ENCODE measurements at places on chromosomes 1 and 21. TPM values are rescaled to one million over a fixed set of nuclear protein-coding genes. Genes with fewer than 3 reads are reported as not detected.

PCSK9 gene
- polyA plus RNA-seq: 1.3 TPM

EMC1 gene
- 41.9 TPM for polyA plus RNA-seq

CAPN8 gene
- 4.3 TPM for polyA plus RNA-seq

PLA2G2C gene
- polyA plus RNA-seq: 1.1 TPM

DNA sequence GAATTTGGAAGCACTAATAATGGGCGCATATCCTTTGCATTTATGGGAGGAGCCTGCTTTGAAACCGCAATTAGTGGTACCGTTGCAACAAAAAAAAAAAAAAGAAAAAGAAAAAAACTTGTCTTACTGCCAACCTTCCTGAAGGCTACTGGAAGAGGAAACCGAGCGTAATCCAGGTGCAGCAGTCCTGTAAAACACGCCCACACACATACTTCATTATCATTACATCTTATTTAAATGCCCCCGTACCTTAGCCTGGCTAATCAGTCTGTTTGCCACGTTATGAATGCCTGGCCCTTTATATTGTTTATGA, 686 bp upstream of the ZNF281 start:
- no peaks in the 10 kb centered on the region for H3K27me3 ChIP-seq
- no peaks in the 10 kb centered on the region for H3K36me3 ChIP-seq
- no peak overlapping the region for H3K27ac ChIP-seq
- no peak for DNase-seq
- H3K4me3 ChIP-seq: peak overlapping the region; percentile 99

DNA sequence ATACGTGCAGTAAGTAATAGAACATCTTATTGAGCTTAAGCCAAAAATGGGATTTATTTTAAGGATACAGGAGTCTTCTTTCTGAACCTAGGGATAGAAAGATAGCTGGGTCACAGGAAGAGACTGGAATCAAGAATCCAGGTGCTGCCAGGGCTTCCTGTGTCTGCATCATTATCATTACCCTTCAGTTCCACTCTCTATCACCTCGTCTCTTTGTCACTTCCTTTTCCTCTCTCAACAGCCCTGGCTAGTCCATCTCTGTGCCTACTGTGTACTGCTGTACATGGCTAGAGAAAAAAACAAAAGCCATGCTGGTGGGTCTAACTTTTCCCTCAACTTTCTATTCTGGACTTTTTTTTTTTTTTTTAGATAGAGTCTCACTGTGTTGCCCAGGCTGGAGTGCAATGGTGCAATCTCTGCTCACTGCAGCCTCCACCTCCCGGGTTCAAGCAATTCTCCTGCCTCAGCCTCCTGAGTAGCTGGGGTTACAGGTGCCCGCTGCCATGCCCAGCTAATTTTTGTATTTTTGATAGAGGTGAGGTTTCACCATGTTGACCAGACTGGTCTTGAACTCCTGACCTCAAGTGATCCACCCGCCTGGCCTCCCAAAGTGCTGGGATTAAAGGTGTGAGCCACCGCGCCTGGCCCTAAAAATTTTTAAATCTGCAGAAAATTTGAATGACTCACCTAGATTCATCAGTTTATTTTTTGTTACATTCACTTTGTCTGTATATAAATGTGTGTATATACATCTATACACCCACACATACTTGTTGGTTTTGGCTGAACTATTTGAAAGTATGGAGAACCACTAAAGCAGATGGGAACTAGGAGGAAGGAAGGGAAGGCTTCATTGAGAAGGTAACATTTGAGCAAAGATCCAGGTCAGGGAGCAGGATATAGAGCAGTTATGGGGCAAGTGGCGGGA, 31.9 kb downstream of the UBE4B start:
- H3K27me3 ChIP-seq: no peaks in the 10 kb centered on the region
- H3K36me3 ChIP-seq: no peaks in the 10 kb centered on the region
- peak overlapping the region; percentile 96 for H3K27ac ChIP-seq
- H3K4me1 ChIP-seq: peaks cover 26% of the 10 kb centered on the region

- H3K27ac ChIP-seq: no peak overlapping the region
- H3K4me3 ChIP-seq: no peak overlapping the region
- no peaks in the 10 kb centered on the region for H3K4me1 ChIP-seq
- H3K27me3 ChIP-seq: no peaks in the 10 kb centered on the region
- DNase-seq: no peak
- no peaks in the 10 kb centered on the region for H3K36me3 ChIP-seq
Observed at GRCh38 chr1:157831968-157832626, 9.5 kb downstream of the CD5L start.

DNA sequence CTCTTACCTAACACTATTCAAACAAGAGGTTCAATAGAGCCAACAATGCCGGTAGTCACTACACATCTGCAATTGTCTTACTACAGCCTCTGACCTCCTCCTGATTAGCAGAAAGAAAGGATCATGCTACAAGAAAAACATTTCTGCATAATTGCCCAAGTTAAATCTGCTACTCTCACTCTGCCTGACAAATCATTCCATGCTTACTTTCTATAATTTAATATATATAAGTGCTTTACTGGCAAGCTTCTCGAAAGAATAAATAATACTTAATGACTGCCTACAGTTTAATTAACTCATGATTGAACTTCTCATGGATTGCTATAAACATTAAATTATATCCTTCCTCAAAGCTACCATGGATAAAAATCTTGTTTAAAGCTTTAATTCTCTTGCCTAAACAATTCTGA, 156.0 kb downstream of the SLC45A1 start:
- H3K27me3 ChIP-seq: no peaks in the 10 kb centered on the region
- no peak overlapping the region for H3K4me3 ChIP-seq
- DNase-seq: no peak
- H3K27ac ChIP-seq: no peak overlapping the region
